ENCODE measurements at places on chromosomes 1 and 21. TPM values are rescaled to one million over a fixed set of nuclear protein-coding genes. Genes with fewer than 3 reads are reported as not detected.

DNA sequence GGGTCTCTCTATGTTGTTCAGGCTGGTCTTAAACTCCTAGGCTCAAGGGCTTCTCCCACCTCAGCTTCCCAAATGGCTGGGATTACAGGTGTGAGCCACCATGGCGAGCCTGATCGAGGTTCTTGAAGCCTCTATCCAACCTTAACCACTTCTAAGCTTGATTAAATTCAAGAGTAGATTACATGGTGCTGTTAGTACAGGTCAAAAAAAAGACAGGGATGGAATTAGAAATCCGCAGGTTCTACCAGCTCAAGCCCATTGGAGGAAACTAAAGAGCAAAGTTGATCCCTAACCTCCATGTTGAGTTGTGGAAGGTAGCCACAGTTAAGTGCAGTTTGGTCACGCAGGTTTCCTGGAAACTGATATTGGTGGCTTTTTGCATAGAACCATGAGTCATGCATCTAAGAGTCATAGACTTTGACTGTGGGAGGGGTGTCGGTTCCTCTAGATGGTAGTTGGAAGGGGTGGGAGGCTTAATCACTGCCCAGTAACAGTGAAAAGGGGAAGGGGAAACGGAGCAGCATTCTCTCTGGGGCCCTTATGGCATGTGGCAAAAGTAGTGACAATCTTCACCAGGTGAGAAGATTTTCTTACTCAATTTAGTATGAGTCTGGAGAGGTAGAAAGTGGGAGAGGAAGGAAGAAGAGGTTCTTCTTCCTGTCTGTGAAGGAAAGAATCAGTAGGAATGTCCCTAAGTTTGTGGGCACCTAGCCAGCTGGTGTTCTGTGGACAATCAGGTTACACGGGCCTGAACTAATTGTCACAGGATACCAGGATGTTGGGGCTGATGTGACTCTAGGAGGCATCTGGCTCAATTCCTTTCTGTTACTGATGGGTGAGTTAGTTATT lies 7.0 kb downstream of the CD53 start:
- no peaks in the 10 kb centered on the region for H3K4me1 ChIP-seq
- H3K27me3 ChIP-seq: no peaks in the 10 kb centered on the region
- no peaks in the 10 kb centered on the region for H3K36me3 ChIP-seq
- H3K27ac ChIP-seq: no peak overlapping the region
- DNase-seq: no peak

GRCh38 chr1:6093611-6094010 lies 47.9 kb downstream of the KCNAB2 start:
- DNase-seq: no peak
- H3K36me3 ChIP-seq: no peaks in the 10 kb centered on the region
- H3K4me3 ChIP-seq: no peak overlapping the region
- H3K27me3 ChIP-seq: no peaks in the 10 kb centered on the region
- peaks cover 20% of the 10 kb centered on the region for H3K4me1 ChIP-seq

DNA sequence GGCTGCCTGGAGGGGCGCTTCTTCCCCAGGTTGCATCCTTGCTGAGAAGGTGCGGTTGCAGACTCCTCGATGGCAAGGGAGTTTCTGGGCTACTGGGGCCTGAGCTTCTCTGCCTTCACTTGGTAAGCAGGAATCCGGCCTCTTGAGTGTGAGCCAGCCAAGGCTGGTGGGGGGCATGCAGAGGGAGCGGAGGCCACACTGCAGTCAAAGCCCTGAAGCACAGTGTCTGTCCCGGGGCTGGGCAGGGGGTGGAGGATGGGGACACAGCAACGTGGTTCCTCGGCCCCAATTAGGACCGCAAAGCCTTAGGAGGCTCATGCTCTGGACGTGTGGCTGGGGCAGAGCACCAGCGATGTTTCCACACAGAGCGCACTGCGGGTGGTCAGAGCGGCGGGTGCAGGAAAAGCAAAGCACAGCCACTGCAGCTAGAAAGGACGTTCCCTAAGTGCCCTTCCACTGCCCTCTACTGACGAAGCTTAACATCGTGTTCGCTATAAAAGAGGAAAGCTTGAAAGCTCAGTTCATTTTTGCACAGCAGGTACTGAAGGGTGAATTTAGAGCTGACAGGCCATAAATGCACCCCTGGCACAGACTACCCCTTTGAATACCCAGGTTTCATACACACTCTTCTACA lies 60.7 kb upstream of the COG2 start:
- no peaks in the 10 kb centered on the region for H3K27me3 ChIP-seq
- H3K4me3 ChIP-seq: no peak overlapping the region
- no peak for DNase-seq
- no peaks in the 10 kb centered on the region for H3K36me3 ChIP-seq
- no peaks in the 10 kb centered on the region for H3K4me1 ChIP-seq

GRCh38 chr1:19650416-19651140 lies 6.5 kb downstream of the NBL1 start:
- peak; percentile 60 for DNase-seq
- H3K27ac ChIP-seq: peak overlapping the region; percentile 65
- H3K27me3 ChIP-seq: no peaks in the 10 kb centered on the region
- H3K36me3 ChIP-seq: no peaks in the 10 kb centered on the region

GRCh38 chr1:193265716-193266115 lies 79.3 kb upstream of the B3GALT2 start:
- no peak overlapping the region for H3K4me3 ChIP-seq
- no peaks in the 10 kb centered on the region for H3K27me3 ChIP-seq
- no peak for DNase-seq
- H3K27ac ChIP-seq: no peak overlapping the region
- H3K36me3 ChIP-seq: no peaks in the 10 kb centered on the region

GRCh38 chr1:49651136-49651535 lies 372.6 kb downstream of the AGBL4 start:
- H3K36me3 ChIP-seq: no peaks in the 10 kb centered on the region
- no peaks in the 10 kb centered on the region for H3K27me3 ChIP-seq
- DNase-seq: no peak
- no peak overlapping the region for H3K4me3 ChIP-seq
- H3K27ac ChIP-seq: no peak overlapping the region

- no peaks in the 10 kb centered on the region for H3K36me3 ChIP-seq
- H3K4me3 ChIP-seq: no peak overlapping the region
- H3K27ac ChIP-seq: peak overlapping the region; percentile 68
- DNase-seq: no peak
- no peaks in the 10 kb centered on the region for H3K27me3 ChIP-seq
Measured at GRCh38 chr1:110481968-110482623, 31.1 kb downstream of the PROK1 start.

DNA sequence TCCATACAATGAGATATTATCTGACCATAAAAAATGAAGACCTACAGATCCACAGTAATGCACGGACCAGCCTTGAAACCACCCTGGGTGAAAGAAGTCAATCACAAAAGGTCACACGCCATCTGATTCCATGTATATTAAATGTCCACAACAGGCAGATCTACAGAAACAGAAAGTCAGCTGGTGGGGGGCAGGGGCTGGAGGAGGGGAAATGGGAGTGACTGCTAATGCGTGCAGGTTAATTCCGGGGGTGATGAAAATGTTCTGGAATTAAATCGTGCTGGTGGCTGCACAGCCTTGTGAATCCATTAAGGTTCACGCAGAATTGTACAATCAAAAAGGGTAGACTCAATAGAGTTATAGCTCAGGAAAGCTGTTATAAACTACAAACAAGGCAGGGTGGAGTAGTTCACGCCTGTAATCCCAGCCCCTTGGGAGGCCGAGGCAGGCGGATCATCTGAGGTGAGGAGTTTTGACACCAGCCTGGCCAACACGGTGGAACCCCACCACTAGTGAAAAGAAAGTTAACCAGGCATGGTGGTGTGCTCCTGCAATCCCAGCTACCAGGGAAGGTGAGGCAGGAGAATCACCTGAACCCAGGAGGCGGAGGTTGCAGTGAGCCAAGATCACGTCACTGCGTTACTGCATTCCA lies 32.3 kb downstream of the ACOT7 start:
- no peak overlapping the region for H3K27ac ChIP-seq
- no peak for DNase-seq
- H3K4me1 ChIP-seq: peaks cover 23% of the 10 kb centered on the region
- no peaks in the 10 kb centered on the region for H3K36me3 ChIP-seq

The CBR3 gene
- total RNA-seq: 10.7 TPM

Data from testis (tissue), 5 donors.